ENCODE measurements at places on chromosomes 4 and X.

GRCh38 chr4:154332681-154333421 is 158.7 kb downstream of the DCHS2 start:
- DNase-seq, result no peak

DNA sequence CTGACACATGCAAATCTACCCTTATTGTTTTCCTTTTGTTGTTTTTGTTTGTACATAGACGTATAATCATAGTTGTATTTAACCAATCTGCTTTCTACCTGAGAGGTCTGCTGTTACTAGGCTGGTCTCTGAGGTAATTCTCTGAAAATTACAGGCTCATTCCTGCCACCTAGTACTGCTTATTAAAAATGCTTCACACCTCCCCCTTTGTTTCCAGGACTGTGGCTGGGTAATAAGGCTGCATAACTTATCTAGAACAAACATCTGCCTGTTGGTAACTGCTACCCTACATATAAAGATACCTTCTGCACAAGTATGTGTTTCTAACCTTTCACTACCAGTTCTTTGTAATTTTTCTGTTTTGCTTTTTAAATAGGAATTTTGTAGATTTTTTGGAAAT is 34.2 kb downstream of the COX7B2 start:
- DNase-seq, result no peak

GRCh38 chr4:77076889-77077635 is 1.3 kb upstream of the CCNI start:
- no peak for DNase-seq

DNA sequence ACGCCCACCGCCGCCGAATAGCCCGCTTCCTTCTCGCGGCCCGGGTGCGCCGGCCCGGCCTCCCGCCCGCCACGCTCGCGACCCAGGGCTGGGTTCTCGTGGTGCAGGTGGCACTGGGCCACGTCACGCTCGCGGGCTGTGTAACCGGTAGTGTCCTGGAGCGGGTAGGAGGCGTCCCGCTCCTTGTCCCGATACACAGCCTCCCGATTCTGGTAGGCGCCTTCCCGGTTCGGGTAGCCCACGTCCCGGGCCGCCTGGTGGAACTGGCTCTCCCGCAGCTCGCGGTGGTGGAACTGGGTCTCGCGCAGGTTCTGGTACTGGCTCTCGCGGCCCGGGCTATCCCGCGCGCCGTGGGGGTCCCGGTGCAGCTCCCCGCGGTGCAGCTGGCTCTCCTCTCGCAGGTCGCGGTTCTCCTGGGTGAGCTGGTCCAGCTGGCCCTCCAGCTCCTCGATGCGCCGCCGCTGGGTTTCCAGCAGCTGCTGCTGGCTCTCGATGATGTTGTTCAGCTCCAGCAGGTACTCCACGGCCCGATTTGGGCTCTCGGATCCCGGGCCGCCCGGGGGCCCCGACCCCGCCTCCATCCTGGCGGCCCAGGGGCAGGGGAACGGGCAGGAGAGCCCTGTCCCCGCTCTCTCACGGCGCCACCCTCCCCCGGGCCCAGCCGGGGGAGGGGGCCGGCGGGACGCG is 39.3 kb upstream of the IQSEC2 start:
- no peak for DNase-seq

GRCh38 chr4:1413204-1413663 is 7.0 kb upstream of the NKX1-1 start:
- no peak for DNase-seq

DNA sequence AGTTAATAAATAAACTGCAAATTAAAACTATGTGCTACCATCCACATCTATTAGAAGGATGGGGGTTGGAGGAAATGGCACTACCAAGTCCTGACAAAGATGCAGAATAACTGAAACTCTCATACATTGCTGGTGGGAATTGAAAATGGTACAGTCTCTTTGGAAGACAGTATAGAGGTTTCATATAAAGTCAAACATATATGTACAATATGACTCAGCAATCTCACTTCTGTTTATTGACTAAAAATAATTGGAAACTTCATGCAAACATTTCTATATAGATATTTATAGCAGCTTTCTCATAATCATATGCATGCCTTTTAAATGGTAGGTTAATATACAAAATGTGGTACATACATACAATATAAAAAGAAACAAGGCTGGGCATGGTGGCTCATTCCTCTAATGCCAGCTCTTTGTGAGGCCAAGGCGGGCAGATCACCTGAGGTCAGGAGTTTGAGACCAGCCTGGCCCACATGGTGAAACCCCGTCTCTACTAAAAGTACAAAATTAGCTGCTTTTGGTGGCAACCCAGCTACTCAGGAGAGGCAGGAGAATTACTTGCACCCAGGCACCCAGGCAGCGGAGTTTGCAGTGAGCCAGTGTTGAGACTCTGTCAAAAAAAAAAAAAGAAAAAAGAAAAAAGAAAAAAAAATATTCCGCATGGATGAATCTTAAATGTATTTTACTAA is 225.0 kb upstream of the CXXC4 start:
- no peak for DNase-seq

DNA sequence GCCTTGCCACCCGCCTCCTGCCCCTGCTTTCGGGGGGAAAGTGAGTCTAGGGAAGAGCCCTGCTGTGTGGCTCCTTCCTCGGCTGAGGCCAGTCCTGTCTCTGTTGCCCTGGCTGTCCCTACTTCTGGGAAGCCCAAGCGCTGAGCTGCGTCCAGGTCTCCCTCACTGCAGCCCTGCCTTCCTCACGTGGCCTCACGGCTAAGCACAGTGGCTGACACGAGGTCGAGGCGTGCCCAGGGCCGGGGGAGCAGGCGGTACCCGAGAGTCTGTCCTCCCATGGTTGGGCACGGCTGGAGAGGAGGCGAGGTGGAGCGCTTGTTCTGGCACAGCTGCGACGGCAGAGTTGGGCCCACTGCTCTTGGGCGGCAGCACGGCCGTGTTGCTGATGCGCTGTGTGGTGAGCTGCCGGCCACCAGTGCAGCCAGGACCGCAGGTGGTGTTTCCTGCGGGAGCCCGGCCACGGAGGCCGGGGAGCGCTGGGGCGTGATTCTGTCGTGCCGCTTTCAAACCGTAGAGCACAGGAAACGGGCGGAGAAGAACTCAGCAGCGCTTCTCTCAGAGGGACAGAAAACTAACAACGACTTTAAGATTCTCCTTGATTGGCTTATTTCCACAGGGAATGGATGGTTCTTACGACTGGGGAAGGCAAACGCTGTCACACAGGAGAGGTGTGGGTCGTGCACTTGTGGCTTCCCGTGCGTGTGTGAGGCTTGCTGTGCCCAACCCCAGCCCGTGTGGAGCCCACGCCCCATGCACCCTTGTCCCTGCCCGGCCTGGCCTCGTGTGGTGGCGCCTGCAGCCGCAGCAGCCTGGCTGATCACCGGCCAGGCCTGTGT is 21.3 kb downstream of the MAEA start:
- DNase-seq, result no peak

- no peak for DNase-seq
Observed at GRCh38 chrX:22974616-22975015, 25.1 kb upstream of the DDX53 start.

DNA sequence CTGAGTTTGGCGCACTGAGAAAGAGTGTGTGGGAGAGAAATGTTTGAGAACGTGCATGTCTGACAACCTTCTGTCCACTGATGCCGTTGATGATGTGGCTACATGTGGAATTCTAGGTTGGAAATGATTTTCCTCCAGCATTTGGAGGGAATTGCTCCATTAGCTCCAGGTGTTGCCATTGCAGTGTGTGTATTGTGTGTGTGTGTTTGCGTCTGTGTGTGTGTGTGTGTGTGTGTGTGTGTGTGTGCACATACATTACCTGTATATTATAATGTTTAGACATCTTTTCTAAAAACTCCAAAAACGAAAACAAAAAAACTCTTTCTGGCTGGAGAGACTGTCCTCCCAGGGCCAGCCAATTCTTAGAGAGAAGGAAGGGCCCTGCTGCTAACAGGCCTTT is 18.2 kb upstream of the MECP2 start:
- DNase-seq, result no peak

GRCh38 chr4:147599769-147600168 is 17.4 kb upstream of the TMEM184C start:
- no peak for DNase-seq

DNA sequence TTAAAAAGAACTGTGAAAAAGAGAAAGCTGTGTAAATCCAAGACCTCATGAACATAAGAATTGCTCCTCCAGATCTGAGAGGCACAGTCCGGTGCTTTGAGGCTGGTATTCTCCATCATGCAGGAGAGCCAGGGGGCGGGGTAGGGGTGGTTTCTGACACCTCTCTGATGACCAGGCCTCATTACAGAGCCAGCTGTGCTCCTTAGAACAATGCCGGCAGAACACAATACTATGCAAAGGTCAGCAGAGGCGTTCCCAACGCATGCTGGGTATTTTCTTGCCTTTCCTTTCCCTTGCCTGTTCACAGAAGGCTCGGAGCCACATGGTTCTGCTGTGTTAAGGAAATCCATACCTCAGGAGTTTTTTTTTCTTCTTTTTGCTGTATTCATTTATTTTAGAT is 91.2 kb upstream of the SOD3 start:
- DNase-seq, result no peak

GRCh38 chr4:171834640-171835039 is 21.4 kb downstream of the GALNTL6 start:
- no peak for DNase-seq

DNA sequence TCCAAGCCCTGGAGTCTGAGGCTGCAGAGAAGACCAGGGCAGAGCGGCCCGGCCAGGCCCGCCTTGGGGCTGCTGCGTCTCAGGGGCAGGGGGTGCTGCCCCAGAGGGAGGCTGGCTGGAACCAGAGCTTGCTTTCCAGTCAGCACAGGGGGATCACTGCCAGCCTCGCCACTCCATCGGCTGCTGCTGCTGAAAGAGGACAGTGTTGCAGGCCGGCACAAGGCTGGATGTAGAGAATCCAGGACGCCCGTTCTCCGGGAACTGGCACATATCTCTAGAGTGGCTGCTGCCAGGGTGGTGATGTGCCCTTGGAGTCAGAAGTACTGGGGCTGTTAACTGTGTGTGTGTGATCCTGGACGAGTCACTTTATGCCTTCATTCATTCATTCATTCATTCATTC is 31.9 kb upstream of the SORCS2 start:
- no peak for DNase-seq

- DNase-seq, result peak; percentile 78
Observed at GRCh38 chrX:105553118-105553517, 269.2 kb upstream of the NRK start.

- DNase-seq, result no peak
Observed at GRCh38 chrX:140709421-140709846, at the start of gene LINC00632. Gene LINC00632, plus strand, starts transcription at chrX:140709759.

- no peak for DNase-seq
Observed at GRCh38 chr4:98758182-98758581, 99.8 kb upstream of the TSPAN5 start.

- DNase-seq, result no peak
Observed at GRCh38 chr4:101222156-101222845, 125.0 kb downstream of the PPP3CA start.

- no peak for DNase-seq
Observed at GRCh38 chrX:14920196-14920595, 47.0 kb downstream of the MOSPD2 start.

DNA sequence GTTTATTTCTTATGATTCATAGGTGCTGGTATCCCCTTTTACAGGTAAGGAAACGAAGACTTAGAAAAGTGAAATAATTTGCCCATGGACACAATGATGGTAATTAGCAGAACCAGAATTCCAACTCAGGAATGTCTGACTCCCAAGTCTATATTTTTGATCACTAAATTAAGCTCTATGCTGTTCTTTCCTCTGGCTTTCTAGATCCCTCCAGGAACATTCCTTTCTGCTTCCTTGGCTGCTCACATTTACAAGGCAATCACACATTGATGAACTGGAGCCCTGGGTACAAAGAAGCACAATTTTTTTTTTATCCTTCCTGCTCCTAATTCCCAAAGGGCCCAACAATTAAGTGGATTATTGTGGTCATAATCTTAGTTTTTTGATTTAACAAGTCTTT is 7.0 kb upstream of the CDKN2AIP start:
- DNase-seq, result no peak

GRCh38 chrX:17836830-17837229 is 24.3 kb downstream of the RAI2 start:
- DNase-seq, result no peak

- no peak for DNase-seq
Observed at GRCh38 chr4:184487503-184487902, 13.2 kb upstream of the IRF2 start.

DNA sequence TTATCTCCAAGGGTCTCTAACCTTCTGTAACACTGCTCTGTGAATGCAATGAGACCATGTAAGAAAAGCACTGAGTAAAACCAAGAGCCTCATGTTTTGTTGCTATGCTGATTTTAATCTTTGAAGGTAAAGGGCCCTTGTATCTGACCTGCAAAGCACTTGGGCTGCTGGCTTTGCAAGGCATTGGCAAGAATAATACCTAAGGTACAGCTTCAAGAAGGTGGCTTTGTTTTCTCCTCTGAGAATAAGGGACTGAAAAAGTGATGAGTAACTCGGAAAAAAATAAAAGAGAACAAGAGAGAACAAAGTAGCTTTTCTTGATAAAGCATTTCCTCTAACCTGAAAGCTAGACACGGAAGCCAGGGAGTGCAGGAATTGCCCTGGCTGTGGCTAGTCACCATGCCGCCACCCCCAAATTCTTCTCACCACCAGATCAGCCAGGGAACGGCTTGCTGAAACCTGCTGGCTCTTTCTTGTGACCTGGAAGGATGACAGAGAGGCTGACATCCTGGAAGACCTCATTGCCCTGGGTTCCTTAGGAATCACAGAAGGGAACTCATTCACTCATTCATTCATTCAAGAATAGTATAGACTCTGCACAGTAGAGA is 41.8 kb upstream of the HS3ST1 start:
- DNase-seq, result peak; percentile 67

- DNase-seq, result no peak
Observed at GRCh38 chr4:53026233-53026632, 164.1 kb downstream of the RASL11B start.

- DNase-seq, result no peak
Observed at GRCh38 chrX:47222751-47223350, 4.4 kb downstream of the CDK16 start.

DNA sequence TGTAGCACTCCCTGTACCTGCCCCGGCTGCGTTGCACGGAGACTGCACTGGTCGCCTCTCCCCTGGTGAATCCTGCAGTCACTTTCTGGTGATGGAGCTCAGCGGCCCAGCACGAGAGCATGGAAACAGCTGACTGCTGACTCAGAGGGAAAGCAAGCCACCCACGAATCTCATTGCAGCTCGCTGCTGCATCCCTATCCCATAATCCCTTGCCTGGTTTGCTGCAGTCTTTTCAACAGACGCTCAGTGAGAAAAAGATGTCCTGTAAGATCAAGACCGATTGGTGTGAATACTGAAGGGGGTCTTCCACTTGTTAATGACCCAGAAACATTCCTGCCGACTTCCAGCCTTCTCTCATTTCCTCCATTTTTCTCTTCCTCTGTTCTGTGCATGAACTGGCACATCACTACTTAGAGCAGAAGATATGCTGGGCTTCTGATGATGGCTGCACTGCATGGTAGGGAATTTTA is 52.9 kb downstream of the TRIM2 start:
- no peak for DNase-seq

GRCh38 chrX:130174045-130174704 is 2.4 kb downstream of the RAB33A start:
- DNase-seq, result no peak

- DNase-seq, result no peak
Observed at GRCh38 chr4:65018313-65018712, 609.1 kb upstream of the TECRL start.

GRCh38 chr4:5720980-5721379 is 10.0 kb downstream of the EVC start:
- no peak for DNase-seq

Measured in foreskin keratinocyte (primary cell).